Activated T-helper 1 cell treated with anti-CD3 and anti-CD28 coated beads, Interleukin-2, amount 50 U/mL, for 16 hours (primary cell): ENCODE measurements at places on chromosomes 1 and 21.

DNA sequence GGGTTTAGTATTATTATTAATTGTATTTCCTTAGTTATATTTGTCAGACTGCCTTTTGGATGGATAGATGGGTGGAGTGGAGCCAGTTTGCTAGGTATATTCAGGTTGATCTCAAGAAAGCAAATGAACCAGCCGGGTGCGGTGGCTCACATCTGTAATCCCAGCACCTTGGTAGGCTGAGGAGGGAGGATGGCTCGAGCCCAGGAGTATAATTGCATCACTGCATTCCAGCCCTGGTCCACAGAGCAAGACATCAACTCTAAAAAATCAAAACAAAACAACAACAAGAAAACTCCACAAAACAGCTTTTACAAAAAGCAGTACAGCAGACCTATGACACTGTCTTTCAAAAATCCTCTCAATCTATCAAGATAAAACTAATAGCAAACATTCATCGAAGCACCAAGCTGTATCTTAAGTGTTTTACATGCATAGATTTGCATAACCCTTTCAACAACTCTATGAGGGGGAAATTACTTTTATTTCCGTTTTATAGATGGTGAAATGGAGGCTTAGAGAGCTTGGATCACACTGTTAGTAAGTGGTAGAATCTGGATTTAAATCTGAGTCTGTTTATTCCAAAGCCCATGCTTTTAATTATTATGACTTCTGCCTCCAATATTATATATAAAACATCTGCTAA lies 25.5 kb downstream of the KMO start:
- no peak for DNase-seq

DNA sequence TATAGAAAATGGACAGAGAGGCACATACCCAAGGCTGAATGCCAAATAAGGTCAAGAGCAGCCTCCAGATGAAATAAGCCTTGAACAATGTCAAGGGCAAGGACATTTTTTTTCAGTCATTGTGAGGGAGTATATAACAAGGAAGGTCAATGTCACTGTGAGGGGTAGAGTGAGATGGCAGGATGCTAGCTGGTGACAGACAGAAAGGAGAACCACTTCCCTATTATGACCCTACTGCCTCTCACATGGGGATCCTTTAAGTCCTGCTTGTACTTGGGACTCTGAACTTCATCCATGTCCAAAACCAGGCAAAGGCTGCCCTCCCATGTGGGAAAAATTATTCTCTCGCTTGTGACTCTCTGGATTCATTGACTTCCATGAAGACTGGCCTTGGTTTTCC lies 119.5 kb upstream of the COA6 start:
- no peak for DNase-seq

- DNase-seq: no peak
Observed at GRCh38 chr1:35603941-35604340, 30.8 kb downstream of the TFAP2E start.

DNA sequence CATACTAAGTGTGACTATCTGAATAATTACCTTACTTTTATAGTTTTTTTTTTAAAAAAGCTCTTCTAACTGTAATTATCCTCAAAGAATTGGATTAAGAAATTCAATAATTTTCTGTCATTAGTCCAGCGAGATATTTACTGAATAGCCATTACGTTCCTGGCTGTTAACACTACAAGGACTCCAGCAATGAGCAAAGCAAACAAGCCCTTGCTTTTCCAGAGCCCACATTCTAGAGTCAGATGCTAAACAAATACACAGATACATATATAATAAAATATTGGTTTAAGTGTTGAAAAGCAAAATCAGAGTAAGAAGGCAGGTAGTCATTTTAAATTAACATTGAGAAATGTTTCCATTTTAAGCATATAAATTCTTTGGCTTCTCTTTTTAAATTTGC lies 118.4 kb downstream of the ATF6 start:
- no peak for DNase-seq

GRCh38 chr1:62429581-62429980 lies 7.3 kb upstream of the USP1 start:
- DNase-seq: no peak

DNA sequence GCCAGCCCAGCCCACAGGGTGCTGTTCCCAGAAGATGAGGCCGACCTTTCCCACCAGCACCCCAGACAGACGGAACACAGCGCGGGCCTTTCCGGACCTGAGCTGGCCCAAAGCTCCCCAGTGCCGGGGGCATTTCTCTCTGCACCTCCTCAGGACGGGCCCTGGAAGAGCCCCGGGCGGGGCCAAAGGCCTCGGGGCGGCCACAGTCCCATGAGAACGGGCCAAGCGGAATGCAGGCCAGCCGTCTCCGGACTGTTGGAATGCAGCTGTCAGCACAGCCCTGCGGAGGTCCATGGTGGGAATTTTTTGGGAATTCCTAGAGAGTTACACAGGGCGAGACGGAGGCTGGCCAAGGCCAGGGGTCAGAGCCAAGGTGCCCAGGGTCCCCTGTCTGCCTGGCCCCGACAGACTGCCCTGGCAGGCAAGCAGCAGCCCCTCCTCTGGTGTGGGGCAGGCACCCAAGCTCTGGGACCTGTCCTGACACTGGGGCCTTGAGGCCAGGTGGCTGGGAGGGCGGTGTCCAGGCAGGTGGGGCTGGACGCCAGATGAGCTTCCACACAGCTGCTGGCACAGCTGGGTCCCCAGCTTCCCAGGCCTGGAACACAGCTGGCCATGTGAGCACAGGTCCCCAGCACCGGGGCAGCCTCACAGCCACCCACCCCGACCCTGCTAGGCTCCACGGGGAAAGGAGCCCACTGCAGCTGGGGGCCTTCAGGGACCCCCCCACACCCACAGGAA lies 63.0 kb downstream of the MEGF6 start:
- no peak for DNase-seq

GRCh38 chr1:45531873-45532272 lies 10.2 kb upstream of the PRDX1 start:
- DNase-seq: no peak

GRCh38 chr1:197305925-197306324 lies 37.9 kb downstream of the CRB1 start:
- DNase-seq: no peak

GRCh38 chr21:29185172-29185571 lies 54.7 kb downstream of the MAP3K7CL start:
- no peak for DNase-seq

GRCh38 chr1:51675177-51675780 lies 58.4 kb downstream of the OSBPL9 start:
- no peak for DNase-seq

DNA sequence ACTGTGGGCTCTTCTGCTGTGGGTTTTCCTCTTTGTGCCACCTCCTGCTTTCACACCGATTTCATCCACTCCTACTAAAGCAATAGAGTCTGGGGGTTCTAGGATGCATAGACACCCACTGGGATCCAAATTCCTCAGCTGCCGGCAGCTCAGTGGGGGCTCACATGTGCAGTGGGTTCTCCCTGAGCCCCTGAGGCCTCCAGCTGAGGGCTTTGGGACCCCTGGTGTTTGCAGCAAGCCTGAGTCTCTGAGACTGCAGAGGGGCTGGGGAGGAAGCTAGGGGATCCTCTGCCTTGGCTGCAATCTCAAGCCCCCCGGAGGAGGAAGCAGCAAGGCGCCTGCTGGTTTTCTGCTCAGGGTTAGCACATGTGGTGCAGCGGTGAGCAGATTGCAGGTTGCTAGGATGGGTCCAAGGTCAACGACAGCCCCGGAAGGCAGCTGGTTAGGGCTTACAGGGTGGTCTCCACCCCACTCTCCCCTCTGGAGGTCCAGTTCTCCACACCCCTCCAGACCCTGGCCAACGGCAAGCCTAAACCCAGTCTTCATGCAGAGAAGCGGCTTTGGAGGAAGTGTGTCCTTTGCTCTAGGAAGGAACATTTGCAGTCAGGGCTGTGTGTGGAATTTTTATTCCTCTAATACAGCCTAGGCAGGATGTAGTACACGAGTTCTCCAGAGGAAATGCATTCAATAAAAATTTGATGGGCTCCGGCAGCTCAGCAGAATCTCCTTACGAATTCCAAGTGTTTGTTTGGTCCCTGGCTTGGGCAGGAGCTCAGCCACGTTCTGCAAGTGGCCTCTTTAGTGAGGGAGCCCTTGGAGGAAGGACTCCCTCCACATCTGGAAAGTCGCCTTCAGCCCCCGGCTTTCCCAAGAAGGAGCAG lies 269.1 kb upstream of the VAMP3 start:
- no peak for DNase-seq

- no peak for DNase-seq
Observed at GRCh38 chr1:48966583-48966982, 189.9 kb upstream of the BEND5 start.

- no peak for DNase-seq
Observed at GRCh38 chr1:18816808-18817207, 42.7 kb downstream of the TAS1R2 start.

DNA sequence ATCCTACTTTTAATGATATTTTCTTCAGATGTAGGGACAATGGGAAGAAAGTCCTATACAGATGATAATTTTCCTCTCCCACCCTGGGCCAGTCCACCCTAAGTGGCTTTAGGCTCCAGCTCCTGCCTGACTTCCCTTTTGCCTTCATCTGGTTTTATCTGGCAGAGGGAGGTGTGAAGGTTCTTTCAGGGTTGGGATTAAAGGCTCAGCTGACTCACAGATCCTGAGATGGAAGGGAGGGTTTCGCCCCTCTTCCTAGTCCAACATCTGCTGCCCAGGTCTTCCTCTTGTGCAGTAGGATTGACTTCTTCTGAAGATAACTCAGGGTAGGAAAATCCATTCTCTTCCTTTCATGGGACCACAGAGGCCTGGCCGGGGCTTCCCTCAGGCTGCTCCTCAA lies 362.4 kb upstream of the KAZN start:
- DNase-seq: no peak

DNA sequence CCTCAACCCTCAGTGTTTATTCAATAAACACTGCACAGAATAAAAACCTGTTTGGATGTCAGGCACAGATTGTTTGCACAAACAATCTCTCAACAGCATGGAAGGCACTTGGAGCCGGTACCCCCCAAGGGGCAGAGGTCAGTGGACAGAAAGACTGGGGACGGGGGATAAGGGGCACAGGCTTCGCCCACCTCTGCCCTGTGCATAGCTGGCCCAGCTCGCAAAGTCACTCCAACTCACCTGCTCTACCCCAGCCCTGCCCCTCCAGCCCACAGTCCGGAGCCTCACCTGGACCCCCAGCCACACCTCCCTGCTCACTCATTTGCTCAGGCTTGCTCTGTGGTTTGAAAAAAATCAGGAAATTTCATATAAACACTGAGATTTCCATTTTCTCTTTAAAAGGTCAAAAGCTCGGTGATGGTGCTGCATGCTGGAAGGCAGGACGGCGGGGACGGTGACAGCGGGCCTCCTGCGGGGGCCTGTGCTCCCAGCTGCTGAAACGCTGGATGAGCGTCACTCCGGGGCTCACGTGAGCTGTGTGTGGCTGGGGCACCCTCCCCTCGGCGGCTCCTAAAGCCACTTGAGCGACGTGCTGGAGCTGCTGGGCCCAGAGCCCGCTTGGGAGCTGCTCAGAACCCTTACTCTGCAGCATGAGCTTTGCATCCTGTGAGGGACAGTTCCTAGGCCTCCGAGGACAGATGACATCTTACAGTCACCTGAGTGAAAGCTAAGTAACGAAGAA lies 54.5 kb downstream of the PRDM15 start:
- DNase-seq: no peak

DNA sequence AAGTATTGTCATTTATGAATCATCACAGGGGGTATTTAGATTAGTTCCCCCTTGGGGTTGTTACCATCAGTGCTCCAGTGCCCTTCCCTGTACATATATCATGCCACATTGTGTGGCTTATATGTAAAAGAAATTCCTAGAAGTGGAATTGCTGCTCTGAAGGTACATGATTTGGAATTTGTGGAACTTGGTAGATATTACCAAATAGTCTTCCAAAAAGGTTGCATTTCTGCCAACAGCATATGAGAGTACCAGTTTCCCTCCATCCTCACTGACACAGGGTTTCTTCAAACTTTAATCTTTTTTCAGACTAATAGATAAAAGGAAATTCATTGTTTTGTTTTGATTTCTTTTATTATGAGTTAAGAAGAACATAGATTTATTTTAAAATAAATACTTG lies 41.3 kb downstream of the AKNAD1 start:
- DNase-seq: no peak

DNA sequence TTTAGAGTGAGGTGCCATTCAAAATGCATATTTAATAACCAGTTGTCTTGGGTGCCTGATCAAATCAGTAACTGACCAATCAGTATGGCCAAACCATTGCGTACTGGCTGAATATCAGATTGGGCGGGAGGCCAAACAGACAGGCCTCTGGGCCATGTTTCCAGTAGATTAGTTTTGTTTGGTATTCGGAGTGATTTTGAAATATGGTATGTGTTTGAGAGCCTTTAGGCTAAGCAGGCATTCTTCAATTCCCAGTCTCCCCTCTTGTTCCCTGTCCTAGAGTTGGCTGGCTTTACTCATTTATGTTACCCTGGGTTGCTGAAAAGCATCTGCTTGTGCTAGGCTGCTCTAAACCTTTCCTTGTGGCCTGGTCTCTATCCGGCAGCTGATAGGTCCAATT lies 80.1 kb downstream of the BACH1 start:
- no peak for DNase-seq

DNA sequence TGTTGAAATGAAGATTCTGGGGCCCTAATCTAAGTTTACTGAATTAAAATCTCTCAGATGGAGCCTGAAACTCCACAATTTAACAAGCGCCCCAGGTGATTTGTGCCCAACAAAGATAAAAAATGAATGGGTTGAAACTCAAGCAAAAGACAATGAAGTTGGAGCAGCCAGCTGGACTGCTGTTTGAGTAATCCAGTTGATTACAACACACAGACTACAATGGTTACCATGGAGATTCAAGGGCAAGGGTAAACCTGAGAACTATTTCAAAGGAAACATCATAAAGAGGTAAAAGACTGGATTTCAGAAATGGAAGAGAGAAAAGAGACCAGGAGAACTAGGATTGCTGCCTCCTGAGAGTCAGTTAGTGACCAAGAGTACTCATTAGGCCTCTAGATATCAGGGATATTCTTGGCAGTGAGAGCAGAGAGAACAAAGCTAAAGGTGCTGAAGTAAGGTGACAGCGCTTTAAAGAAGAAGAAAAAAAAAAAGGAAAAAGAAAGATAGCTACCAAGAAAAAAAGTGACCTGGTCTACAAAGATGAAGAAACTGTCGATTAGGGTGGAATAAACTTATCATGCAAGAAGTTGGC lies 44.5 kb downstream of the LRRC53 start:
- DNase-seq: no peak

- no peak for DNase-seq
Observed at GRCh38 chr1:179298952-179299351, 5.4 kb downstream of the SOAT1 start.

- no peak for DNase-seq
Observed at GRCh38 chr1:25906644-25907300, 553 bp upstream of the STMN1 start.

- DNase-seq: no peak
Observed at GRCh38 chr1:169103480-169103893, 3.0 kb upstream of the ATP1B1 start.

GRCh38 chr1:233440951-233441401 lies 113.5 kb downstream of the MAP3K21 start:
- no peak for DNase-seq

DNA sequence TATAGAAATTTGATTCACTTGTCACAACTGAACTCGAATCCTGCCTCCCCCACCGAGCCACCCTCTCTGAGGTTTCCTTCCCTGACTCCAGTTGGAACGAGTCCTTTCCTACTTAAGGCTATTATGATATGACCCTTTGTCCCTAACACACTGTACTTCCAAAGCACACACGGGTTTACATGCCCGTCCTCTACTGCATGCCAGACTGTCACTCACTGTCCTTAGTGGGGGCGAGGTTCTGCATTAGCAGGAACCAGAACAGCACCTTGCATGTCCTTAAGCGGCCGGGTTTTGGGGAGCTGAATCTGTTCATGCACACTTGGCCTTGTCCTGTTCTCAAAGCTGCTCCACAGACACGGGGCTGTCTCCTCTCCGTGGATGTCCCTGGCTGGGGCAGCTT lies 164.6 kb upstream of the KCNJ6 start:
- DNase-seq: no peak
